GM13977 (cell line): ENCODE measurements at places on chromosomes 11 and 22.
A peak's percentile ranks its signal among the peaks of the same experiment; 100 is the strongest.

- DNase-seq, result no peak
These were observed 834 bp upstream of the FADS1 start for GRCh38 chr11:61817471-61818202.

DNA sequence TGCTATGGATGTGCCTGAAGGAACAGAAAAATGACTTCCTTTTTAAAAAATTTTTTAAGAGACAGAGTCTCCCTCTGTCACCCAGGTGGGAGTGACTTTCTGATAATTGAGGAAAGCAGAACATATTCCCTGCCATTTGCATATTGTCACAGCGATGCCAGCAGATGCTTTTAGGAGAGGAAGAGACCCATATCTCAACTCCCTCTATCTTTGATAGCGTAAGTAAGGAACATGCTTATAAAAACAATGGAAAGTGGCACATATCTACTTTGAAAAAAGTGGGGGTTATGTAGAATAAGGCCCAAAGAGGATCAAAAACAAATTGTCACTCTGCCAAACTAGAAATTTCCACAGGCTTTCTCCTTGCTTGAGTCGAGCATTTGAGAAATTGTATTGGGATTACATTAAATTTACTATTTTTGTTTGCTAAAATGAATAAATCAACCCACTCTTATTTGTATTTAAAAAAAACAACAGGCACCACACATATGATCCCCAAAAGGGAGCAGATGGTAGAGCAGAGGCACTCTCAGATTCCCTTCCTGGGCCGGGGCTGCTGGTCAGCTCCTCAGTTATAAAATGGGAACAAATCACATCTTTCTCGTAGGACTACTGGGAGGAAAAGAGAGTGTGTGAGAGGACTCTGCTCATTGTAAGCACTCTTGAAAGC is 68.8 kb upstream of the TSPAN18 start:
- no peak for DNase-seq

- DNase-seq, result no peak
These were observed 86.5 kb upstream of the GALNT18 start for GRCh38 chr11:11708256-11708655.

DNA sequence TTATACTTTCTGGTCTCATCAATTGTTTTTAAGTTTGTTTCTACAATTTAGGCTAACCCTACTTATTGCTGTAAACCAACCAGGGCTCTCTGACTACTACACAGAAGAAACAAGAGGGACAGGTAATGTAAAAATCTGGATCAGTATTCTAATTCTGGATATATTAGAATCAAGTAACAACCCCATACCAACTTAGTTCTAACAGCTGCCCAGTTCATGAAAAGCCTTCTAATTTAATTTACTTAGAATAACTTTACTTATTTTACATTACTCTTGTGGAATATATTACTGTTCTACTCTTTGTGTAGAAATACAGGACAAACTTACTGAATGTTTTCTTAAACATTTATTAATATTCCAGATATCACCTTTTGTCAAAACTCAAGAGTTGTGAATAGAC is 45.5 kb upstream of the DBX1 start:
- no peak for DNase-seq

- DNase-seq, result no peak
These were observed 9.4 kb upstream of the SOX6 start for GRCh38 chr11:16365581-16366228.

DNA sequence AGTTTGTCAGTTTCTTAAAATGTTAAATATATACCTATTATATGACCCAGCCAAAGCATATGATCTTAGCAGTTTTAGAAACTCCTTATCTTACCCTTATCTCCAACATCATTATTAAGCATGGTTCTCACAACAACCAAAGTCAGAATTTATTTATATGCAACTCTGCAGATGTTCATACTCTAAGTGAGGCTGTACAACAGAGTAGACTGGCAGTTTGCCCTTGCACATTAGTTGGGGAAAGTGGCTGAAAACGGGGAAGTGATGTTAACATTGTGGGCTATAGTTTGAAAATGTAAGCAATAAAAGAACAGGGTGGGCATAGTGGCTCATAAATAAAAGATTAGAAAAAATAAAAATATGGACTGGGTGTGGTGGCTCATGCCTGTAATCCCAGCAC is 49.7 kb downstream of the ATG16L2 start:
- no peak for DNase-seq

GRCh38 chr22:39361496-39361895 is 11.7 kb downstream of the SYNGR1 start:
- no peak for DNase-seq

GRCh38 chr11:33709466-33709865 is 8.8 kb upstream of the C11orf91 start:
- no peak for DNase-seq

DNA sequence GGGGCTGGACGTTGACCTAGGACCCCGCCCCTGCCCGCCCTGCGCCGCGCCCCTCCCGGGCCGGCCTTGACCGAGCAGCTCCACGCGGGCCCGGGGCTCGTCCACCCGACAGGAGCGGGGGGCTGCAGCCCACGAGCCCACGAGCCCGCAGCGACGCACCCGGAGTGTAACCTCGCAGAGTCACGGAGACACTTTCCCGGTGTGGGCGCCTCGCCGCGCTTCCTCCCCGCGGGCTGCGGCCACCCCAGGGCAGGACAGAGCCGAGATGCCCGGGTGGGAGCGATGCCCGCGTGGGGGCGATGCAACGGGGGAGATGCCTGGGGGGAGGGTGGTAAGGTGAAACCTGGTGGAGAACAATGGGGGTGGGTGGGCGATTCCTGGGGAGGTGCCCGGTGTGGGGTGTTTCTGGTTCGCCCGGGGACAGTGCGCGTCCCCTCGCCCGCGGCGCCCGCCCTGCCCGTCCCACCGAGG is 4.9 kb upstream of the ZBED4 start:
- no peak for DNase-seq

DNA sequence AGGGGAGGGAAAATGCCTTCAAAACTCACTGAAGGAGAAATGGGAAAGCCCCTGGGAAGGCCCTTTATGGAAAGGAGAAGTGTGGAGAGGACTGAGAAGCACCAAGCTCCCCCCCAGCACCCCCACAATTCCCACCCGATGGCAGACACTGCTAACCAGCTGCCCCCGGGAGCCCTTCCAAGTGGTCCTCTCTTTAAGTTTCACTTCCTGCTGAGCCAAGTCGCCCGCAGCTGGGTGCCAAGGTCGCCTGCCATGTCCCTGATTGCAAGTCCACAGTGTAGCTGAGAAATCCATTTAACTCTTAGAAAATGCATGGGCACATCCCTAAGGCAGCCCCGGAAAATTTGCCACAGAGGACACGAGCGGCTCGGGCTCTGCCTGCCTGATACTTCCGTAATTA is 68.2 kb downstream of the GALNT18 start:
- DNase-seq, result no peak

DNA sequence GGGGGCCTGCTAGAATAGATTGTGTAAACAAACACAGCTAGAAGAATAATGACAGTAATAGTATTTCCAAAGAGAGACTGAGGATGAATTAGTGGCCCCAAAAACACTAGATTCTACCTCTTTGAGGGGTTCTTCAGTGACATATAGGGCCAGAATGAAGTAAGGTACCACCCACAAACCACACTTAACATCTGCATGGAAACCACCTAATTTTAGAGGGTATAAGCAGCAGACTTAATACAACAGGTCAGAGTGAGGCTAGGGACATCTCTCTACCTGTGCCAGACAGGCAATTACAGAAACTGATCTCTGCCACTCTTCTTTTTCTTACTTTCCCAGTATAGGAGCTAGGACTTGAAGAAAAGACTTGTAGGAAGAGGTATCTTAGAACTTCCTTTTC is 20.1 kb downstream of the ELP4 start:
- peak; percentile 13 for DNase-seq

GRCh38 chr11:101211407-101211975 is 81.9 kb upstream of the PGR start:
- DNase-seq, result no peak

- DNase-seq, result no peak
These were observed 69.7 kb upstream of the CDON start for GRCh38 chr11:126132319-126132718.

DNA sequence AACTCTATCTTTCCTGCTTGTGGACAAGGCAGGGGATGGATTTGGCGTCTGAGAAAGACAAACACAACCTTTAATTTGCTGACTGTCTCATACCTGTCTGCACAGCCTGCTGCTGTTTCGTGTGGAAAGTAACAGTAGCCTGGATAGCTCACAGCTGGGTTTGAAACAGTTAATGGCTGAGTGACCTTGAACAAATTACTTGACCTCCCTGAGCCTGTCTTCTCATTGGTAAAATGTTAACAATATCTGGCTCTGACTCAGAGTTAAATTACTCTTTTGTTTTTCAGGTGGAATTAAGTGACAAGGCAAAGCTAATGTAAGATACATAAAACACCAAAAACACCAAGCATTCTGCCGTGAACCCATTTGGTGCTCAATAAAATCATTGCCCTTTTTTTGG is 41.1 kb upstream of the ADA2 start:
- no peak for DNase-seq

GRCh38 chr22:27157666-27158370 is 500.4 kb downstream of the MIAT start:
- no peak for DNase-seq

DNA sequence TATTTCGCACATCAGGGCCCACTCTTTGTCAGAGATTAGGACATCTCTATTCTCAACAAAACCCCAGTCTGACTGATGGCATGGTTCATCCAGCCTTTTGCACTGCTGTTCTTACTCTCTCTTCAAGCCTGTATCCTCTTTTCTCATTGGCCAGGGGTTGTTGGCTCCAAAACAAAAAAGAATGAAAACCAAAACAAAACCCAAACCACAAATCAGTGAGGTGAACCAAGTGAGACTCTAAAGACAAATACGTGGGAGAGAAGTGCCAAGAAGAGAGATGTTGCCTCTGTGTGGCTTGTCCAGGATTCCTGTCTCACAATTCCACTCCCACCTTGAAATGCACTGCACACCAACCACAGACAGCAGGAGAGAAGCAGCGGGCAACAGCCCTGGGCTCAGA is 278.9 kb upstream of the NARS2 start:
- DNase-seq, result no peak

- DNase-seq, result peak; percentile 95
These were observed 2.2 kb downstream of the SLC25A22 start for GRCh38 chr11:795634-796564.

DNA sequence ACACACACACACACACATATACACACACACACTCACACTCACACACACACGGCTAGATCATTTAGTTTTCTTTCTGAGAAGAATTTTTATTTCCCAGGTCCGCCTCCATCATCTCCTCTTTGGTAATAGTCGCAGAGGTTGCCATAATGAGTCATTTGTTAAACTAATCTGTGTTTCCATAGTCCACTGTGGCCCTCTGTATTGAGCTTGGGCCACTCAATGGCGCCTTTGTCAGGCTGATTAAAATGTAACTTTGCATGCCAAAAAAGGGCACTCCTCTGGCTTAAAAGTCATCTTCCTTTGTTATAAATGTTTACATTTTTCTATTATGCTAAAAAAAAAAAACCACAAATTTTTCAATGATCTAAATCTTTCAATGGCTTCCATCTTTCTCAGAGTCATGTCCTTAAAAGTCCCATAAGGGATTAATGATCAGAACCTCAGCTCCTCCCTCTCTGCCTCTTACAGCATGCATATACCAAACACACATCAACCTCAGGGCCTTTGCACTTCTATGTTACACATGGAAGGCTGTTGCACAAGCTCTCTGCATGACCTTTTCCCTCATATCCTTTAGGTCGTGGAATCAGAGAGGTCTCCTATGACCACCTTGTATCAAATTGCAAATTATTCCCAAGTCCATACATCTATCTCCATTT is 35.3 kb downstream of the EHF start:
- DNase-seq, result no peak

- DNase-seq, result no peak
These were observed 213.3 kb downstream of the ETS1 start for GRCh38 chr11:128374026-128374425.

DNA sequence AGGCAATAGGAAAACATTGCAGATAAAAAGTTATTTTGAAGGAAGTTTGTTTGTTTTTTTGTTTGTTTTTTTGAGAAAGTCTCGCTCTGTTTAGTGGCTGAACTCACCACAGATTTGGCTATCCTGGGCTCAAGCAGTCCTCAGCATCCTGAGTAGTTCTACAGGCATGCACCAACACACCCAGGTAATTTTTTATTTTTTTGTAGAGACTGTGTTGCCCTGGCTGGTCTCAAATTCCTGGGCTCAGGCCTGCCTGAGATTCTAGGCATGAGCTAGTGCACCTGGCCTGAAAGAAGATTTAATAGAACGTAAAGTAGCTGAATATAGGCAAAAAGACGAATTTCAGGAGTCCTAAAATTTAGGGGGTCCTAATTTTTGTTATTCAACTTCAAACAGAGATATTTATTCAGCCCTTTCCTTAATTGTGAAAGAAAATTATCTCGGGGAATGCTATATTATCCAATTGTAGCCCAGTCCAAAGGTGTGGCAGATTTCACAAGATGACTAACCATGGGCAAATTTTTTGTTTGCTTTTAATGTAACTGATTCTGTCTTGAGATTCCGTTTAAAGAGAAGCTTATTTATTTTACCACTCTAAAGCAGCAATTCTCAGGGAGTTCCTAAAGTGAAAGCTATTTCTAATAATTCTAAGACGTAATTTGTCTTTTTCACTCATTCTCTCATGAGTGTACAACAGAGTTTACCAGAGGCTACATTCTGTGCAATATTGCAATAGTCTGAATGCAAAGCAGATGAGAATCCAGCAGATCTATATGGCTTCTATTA is 940 bp downstream of the IL18 start:
- DNase-seq, result no peak

GRCh38 chr11:46359953-46360352 is 12.7 kb downstream of the DGKZ start:
- no peak for DNase-seq

DNA sequence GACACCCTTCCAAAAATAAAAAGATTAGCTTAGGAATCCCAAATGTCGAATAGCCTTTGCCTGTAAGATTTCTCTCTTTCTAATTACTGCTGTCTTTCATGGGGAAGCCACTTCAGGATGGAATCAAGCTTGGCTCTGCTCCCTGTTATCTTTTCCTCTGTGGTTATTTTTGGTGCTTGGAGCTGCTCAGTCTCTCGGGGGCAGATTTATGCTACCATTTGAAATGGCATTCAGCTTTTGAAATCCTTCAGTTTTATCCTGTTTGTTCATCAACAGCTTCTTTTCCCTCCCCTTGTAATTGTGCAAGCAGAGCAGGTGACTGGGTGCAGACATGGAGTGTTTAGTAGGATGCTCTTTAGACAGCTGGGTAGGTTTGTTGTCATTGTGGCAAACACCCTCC is 111.0 kb downstream of the DBX1 start:
- DNase-seq, result no peak

DNA sequence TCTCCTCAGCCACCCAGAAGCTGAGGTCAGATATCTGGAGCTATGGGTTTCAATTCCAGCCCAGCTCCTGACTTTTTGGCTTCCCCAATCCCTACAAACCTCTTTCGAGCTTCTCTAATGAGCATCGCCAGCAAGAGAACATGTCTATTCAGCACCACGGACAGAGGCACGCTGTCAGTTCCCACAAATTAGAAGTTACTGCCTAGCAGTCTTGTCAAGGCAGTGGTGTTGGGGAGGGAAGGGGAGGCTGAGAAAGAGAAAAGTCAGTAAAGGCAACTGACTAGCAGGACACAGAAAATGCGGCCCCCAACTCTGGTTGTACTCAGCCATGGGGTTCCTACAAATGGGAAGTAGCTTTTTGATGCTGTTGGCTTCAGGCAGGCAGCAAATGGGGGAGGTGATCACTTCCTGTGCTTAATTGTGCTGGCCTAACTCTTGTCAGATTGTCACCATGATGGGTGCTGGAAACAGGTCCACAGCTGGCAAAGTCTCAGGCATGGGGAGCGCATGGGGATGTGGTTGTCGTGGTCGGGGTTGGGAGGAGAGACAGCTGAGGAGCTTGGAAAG is 205.9 kb downstream of the ST3GAL4 start:
- DNase-seq, result peak; percentile 58
